ENCODE measurements at places on chromosomes 5 and 9.

GRCh38 chr5:14775857-14776256 lies 95.7 kb downstream of the ANKH start:
- DNase-seq = no peak

- peak; percentile 40 for DNase-seq
Measured at GRCh38 chr9:137138722-137139467, at the start of gene GRIN1. Gene GRIN1, plus strand, starts transcription at chr9:137139154. Its CDS starts 333 bp downstream, at chr9:137139487.

- no peak for DNase-seq
Measured at GRCh38 chr5:173103411-173103810, 40.9 kb upstream of the BNIP1 start.

DNA sequence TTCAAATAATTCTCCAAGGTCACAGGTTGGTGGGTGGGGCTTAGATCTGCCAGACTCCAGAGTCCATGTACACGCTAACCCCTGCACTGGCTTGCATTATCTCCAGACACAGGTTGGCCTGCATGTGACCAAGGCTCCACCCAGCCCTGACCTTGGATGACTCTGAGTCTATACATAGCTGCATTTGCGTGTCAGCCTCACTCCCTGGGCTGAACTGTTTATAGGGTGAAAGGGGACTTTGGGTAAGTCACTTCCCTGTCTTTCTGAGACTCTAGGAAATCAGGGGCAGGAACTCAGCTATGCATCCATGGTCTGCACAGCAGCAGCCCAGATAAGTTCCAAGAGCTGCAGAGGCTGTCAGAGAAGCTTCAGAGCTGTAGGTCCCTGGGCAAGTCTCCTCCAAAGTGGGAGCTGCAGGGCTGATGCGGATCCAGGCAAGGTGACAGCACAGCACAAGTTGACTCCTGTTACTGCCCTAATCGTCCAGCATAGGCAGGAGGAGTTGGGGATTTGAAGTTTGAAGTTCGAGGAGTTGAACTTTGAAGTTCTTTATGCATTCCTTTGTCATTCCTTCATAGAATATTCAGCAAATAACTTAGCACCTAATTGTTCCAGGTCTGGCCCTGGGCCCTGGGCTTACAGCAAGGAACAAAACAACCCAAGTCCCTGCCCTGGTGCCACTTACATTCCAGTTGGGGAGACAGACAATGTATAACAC lies 53.4 kb downstream of the SLC22A5 start:
- DNase-seq = no peak

GRCh38 chr5:163310997-163311396 lies 126.4 kb upstream of the CCNG1 start:
- no peak for DNase-seq

GRCh38 chr5:42908086-42908485 lies 96.4 kb upstream of the SELENOP start:
- DNase-seq = no peak

DNA sequence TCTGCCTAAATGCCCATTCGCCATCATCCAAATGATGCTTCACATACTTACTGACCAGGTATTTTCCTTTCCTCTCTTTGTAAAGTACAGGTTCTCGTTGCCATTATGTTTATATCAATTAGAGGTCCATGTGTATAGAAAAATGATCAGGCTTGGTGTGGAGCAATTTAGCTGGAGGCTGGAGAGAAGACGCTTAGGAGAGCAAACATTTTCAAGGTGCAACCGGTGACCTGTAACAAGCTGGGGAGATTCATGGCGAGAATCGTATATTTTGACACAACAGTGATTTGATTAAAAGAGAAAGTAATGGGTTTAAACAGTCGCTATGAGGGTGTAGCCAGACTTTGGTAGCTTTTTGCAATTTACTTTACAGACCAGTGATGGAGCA lies 170.9 kb upstream of the TBCA start:
- DNase-seq = no peak

- no peak for DNase-seq
Measured at GRCh38 chr9:78278177-78278777, 18.6 kb upstream of the PSAT1 start.

- no peak for DNase-seq
Measured at GRCh38 chr9:5871785-5872184, 18.9 kb upstream of the MLANA start.

DNA sequence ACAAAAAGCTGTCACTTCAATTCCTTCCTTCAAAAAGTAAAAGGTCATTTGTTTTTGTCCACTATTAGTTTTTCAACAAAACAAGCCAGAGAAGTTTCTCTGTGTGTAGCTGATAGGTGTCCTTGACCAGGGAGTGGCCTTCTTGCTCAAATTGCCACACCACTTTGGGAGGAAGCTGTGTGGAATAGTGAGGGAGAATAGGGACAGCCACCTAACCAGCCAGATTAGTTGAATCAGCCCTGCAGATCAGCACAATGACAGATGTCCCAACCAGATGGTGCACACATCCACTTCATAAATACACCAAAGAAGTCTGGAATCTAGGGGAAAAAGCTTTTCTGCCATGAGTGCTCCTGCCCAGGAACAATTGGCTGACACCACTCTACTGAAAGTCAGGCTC lies 37.2 kb downstream of the NREP start:
- DNase-seq = no peak

GRCh38 chr9:135359764-135360163 lies 119.8 kb upstream of the PPP1R26 start:
- DNase-seq = no peak

GRCh38 chr5:40762705-40763104 lies 6.9 kb upstream of the TTC33 start:
- DNase-seq = no peak

- no peak for DNase-seq
Measured at GRCh38 chr9:2787065-2787464, 56.8 kb downstream of the PUM3 start.

- DNase-seq = no peak
Measured at GRCh38 chr9:132505991-132506655, 76.3 kb upstream of the BARHL1 start.

- no peak for DNase-seq
Measured at GRCh38 chr5:135030123-135030955, 3.7 kb downstream of the PITX1 start.

DNA sequence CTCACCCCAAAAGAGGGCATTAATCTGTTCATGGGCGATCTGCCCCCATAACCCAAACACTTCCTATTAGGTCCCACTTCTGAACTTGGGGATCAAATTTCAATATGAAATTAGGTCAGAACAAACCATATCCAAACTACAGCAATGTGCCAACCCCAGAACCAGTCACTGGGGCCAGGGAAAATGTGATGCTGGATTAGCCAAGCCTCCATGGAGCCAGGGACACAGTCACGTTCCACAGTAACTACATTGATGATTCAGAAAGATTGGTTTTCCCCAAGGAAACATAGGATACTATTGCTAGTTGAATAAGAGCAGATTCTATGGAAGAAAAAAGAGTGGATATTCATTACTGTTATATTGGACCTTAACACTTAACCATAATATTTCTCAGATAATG lies 84.2 kb downstream of the GIN1 start:
- no peak for DNase-seq

DNA sequence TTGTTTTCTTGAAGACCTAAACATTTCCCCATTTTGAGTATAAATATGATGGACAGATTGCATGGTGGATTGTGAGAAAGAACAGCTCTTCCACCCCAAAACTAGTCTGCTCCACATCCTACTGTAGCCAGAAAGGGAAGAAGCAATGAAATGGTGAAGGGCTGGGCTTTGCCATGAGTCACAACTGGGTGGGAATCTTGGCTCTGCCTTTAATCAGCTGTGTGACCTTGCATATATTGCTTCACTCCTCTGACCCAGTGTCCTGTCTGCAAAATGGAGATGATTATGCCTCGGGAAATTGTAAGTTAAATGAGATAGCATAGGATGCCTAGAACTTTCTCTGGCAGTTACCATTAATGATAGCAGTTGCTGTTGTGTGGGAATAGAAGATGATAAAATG lies 101.9 kb downstream of the PDE8B start:
- no peak for DNase-seq
